GM04503 (cell line): ENCODE measurements at places on chromosomes 1 and 21.

GRCh38 chr1:160206421-160207117, 1.4 kb downstream of the PEA15 start:
- peak; percentile 86 for DNase-seq

DNA sequence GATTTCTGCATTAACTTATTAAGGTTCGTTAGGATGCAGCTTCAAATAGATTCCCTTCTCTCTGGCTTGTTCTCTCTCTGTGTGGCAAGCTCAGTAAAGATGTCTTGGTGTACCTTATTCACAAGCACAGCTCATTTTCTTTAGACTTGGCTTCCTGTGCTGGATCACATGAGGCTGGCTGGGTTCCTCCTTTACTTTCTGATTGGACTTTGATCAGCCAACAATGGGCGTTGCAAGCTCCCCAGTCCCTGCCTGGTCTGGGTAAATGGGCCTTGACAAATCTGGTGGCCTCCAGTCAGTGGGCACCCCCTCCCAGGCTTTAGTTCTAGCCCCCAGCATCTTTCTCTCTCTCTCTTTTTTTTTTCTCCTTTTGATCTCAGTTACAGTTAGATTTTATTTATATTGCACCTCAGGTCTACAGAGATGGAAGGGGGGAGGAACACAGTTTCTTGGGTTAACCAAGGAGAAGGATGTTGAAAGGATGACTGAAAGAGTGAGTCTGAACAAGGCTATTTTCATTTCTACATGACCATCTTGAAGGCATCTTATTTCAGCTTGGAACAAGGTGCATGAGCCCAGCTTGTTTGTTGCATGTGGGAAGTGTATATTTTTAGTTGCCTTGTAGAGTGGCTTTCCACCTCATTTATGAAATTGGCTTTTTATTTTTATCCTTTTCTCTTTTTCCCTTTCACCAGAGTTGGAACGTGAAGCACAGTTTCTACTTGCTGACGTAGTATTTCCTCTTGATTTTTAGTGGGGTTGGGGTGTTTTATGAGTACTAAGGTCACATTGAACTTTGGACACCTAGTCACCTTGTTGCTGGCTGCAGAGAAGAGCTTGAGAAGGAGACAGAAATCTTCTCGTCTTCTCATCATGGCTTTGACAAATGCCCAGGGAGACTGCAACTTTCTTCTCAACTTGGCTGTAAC, 77.1 kb downstream of the PBX1 start:
- DNase-seq = no peak

DNA sequence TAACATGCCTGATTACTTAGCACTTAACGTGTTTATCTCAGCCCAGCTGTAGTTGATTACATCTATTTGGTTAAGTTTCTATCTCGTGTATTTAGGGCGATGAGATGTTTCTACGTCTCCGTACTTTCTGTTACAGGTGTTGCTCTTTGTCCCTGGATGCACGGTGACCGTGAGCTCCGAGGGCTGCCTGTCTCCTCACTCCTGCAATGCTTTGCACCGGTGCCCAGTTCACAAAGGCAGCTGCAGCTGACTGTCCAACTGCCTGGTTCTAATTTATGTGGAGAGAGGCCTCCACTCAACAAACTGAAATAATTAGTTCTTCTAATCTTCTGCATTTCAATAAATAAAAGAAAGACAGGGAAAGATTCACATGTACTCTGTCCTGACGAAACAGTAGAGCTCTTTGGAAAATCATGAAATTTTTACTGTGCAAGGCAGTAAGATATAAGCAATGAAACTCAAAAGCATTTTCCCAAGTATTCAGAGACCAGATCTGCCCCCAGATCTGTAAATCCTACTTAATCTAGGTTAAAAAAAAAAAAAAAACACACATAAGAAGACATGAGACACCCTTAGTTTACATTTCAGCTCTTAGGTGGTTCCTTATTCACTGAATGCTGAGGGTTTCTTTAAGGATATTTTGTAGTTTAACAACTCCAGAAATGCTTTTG, 108.2 kb downstream of the TGFBR3 start:
- no peak for DNase-seq

- DNase-seq = no peak
Observed at GRCh38 chr1:212247179-212247721, 38.0 kb upstream of the PPP2R5A start.

- no peak for DNase-seq
Observed at GRCh38 chr1:193083365-193084088, 21.7 kb downstream of the GLRX2 start.

DNA sequence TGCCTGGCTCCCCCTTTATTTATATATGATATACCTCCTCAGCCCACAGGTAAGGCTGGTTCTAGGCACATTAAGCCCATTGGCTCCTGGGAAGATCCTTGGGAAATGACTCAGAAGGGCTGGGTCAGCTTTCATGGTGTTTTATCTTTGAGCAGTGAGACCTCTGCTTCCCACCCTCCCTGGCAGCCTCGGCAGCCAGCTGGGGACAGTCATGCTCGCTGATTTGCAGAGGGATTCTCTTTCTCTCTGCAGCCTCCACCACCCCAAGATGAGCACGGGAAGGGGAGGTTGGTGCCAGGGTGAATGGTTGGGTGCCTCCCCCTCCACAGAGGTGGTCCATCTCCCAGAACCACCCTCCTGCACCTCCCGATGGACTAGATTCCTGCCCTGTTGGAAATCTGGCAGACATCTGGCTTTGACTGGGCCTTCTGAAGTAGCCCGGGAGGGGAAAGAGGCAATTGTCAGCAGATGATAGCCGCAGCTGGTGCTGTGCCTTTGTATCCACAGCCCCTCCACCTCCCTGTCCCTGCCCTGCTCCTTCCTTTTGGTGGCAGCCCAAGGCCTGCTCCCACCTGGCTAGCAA, 24.6 kb downstream of the IER5 start:
- DNase-seq = no peak

GRCh38 chr1:220156620-220157146, 62.8 kb downstream of the IARS2 start:
- DNase-seq = no peak

- no peak for DNase-seq
Observed at GRCh38 chr1:207414606-207415108, 39.5 kb upstream of the CR2 start.

GRCh38 chr1:36775716-36776115, 258.6 kb downstream of the GRIK3 start:
- no peak for DNase-seq

- DNase-seq = no peak
Observed at GRCh38 chr1:47725000-47725473, 272.1 kb downstream of the TRABD2B start.

DNA sequence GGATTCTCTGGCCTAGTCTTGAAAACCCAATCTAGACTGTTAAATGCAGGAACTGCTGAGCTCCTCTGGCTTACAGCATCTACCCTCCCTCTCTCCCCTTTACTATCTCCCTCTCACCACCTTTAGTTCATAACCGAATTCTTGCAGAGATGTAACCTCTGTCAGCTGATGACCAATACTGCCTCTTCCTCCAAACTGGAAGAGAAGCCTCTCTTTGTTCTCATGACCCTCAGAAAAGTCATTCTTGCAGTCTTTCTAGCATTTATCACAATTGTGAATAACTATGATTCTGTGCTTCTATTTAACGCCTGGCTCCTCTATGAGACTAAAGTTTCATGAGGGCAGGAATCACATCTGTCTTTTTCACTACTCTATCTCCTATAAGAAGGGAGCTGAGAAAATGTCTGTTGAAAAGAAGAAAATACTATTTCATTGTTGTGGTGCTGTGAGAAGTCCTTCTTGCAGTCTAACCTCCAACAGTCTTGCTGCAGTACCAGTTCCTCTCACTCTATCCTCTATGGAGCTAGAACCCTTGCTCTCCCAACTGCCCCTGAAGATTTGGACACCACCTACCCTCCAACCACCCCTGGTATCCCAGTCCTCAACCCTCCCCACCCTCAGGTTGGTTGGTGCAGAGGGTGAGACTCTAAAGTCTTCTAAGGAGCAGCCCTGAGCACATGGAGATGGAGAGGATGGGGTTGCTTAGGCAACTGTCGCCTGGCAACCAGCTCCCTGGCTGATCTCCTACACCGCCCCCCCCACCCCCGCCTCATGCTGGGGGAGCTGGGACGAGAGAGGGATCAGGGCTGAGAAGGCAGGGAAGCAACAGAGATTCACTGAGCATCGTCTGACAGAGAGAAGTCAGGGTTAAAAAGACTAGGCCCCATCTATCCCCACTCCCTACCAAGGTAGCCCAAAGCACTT, 13.9 kb downstream of the MEF2D start:
- DNase-seq = no peak

DNA sequence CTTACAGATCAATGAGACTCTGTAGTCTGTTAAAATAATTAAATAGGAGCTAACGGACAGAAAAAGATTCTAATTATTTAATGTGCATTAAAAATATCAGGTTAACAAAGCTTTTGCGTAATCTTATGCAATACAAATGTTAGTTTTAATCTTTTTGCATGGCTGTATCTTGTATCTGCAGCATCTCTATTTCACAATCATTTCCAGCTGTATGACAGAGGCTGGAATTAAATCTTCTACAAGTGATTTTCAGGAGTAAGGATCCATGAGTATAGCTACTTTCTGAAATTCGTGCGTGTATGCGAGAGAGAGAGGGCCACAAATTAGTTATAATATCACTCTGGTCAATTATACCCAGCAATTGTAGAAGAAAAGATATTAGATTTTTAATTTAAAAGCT, 1446.8 kb downstream of the NCAM2 start:
- no peak for DNase-seq

GRCh38 chr1:167052389-167052788, 37.8 kb downstream of the GPA33 start:
- no peak for DNase-seq

GRCh38 chr1:172837816-172838679, 179.1 kb downstream of the FASLG start:
- DNase-seq = no peak

DNA sequence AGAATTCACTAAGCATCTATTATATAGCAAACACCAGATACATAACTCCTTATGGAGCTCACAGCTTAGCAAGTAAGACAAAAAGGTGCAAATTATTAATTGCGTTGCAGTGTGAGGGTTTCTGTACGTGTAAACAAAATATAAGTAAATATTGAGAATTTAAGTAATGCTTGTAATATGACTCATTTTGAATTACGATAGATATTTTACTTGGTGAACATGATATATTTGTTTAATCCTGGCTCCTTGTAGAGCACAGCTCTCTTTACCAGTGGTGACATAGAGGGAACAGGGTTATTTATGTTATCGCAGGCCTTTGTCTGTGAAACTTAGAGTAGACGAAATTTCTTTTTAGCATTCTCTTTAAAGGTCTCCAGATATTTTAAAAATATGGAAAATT, 36.4 kb downstream of the LYPLAL1 start:
- DNase-seq = no peak

- DNase-seq = no peak
Observed at GRCh38 chr1:203536980-203537455, 43.1 kb downstream of the OPTC start.

DNA sequence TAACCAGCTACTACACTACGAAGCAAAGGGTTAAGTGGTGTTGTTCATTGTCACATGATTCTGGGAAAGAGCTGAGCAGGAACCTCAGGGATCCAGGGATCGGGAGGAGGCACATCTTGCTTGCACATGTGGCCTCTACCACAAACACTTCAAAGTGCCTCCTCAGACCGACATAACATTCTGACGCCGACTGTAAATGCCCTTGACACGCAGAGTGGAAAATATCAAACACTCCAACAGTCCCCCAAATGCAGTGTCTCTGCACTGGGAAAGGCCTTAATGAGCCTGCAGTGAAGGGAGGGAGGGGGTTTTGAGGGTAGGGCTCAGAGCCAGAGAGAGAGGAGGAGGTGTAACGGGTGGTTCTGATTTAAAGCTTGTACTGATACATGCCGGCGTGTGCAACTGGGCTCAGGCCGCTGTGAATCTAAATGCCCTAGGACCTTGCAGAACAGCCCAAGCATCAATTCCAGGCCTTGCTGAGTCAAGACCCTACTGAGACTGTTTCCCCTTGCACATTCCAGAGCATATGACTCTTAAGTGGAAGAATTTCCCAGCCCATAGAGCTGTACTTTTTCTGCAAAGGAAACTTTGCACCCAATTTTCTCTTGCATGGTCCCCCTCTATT, 163.7 kb downstream of the NTMT2 start:
- DNase-seq = peak; percentile 96

DNA sequence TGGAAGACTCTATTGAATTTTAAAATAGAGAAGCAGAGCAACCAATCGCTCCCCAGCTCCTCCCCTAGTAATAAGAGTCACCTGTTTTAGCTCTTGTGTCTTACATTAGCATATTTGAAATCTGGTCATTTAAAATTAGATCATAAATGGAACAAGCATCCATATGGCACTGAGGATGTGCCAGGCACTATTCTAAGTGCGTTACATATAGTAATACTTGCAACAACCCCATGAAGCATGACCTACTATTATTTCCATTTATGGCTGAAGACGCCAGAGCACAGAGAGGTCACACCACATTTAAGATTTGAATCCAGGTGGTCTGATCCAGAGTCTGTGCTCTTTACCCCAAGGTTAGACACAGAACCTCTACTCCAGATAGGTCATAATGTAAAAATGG, 82.0 kb upstream of the HIVEP3 start:
- DNase-seq = no peak

GRCh38 chr1:59410457-59410856, 113.6 kb downstream of the FGGY start:
- no peak for DNase-seq

DNA sequence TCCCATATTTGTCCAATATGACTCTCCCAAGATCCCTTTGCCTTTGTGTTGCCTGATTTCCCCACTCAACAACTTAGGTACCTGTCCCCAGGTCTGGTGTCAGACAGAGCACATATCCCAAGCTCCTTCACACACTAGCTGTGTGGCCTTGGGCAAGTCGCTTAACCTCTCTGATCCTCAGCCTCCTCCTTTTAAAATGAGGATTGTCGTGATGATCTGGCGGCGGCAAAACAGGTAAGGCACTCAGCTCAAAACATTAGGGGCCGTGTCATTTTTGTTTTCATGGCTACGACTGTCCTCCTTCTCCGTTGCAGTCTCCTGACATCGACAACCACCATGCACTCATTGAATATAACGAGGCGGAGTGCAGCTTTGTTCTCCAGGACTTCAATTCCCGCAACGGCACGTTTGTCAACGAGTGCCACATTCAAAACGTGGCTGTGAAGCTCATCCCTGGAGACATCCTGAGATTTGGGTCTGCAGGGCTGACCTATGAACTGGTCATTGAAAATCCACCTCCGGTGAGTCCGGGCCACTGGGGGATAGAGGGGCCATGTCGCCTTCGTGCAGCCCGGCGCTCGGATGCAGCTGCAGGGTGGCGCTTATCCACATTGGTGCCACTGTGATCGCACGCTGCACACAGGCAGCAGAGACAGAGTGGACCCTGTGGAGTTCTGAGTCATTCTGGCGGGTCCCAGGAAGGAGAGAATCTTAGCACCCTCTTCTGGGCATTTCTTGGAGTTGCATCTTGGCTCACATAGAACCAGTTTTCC, 25.2 kb downstream of the FHAD1 start:
- DNase-seq = peak; percentile 14
